ENCODE measurements at places on chromosomes 13 and 19.

DNA sequence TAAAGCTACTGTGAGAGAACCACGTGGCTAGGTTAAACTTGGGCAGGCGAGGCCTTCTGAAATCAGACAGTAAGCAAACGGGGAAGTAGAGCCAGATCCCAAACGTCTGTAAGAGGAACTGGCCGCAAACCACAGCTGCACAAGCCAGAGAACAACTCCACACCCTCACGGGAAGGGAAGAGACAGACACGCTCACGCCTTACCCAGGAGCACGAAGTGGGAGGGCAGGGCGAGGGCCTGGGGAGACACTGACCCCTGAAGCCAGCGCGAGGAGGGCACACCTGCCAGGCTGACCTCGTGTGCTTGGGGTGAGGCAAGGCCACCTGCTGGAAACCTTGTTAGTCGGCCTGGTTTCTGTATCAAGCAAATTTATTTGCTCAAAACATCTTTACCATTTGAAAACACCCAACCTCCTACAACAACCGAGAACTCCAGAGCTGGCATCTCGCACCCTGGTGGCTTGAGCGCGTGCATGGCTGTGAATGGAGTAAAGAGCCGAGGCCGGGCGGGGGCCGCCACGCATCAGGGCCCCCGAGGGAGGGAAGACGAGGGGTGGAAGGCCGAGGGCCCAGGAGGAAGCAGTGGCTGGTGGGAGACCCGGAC is 7.3 kb downstream of the POLR2E start:
- no peak for DNase-seq

DNA sequence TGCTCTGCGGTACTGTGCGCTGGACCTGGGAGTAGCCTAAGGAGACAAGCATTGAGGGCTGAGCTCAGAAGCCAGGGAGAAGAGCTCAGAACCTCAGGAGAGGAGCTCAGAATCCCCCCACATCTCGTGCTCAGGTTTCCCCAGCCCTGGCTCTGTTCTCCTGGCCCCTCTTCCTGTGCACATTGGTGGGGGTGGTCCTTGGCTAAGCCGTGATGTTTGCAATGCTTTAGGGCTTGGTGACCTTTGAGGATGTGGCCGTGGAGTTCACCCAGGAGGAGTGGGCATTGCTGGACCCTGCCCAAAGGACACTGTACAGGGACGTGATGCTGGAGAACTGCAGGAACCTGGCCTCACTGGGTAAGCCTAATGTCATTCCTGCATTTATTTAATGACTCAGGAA is 6.6 kb downstream of the ZNF557 start:
- no peak for DNase-seq

DNA sequence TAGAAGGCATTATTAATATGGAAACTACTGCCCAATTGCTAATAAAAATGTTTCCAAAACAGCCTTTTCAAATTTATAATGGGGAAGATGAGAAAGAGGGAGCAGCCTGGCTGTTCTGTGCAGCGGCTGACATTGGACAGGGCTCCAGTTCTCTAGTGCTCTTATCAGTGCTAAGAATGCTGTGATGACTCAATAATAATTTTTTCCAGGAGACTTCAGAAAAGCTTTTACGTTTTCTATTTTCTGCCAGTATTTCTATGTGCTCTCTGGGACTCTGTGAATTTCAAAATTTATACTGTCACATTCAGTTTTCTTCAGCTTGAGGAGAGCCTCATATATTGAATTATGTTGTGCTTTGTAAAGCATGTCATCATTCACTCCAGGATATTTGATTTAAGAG is 209.6 kb downstream of the VWA8 start:
- no peak for DNase-seq

GRCh38 chr19:16168465-16169081 is 4.8 kb downstream of the CIB3 start:
- DNase-seq = no peak

DNA sequence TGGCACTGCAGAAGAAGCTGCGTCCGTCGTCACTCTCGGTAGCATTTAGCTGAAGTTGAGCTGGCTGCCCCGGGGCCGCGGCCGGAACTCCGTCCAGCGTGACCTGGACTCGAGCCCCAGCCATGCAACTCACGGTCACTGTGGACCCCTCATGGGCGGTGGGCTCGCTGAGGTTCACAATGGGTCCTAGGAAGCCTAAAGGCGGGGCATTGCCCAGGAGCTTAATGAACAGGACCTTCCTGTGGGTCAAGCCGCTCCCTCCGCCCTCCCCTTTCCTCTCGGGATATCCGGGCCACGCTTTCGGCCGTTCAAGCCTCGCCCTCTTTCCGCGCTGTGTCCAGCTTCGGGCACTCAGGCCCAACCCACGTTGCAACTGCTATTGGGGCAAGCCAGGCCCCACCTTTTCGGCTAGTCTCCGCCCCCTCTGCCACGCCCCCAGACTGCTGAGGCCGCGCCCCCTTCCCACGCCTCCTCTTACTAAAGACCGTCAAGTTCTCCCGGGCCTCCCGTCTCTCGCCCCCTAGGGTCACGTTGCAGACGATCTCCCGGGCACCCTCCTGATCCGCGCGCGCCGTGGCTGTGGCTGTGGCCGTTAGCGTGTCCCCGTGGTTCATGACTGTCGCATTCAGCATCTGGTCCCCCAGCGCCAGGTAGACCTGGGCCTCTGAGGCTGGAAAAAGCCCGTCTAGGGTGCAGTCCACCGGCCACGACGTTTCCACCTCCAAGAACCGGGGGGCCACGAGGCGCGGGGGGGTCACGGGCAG is 1.4 kb upstream of the RAVER1 start:
- DNase-seq = no peak

GRCh38 chr19:52244021-52244420 is 25.4 kb upstream of the ZNF766 start:
- no peak for DNase-seq

DNA sequence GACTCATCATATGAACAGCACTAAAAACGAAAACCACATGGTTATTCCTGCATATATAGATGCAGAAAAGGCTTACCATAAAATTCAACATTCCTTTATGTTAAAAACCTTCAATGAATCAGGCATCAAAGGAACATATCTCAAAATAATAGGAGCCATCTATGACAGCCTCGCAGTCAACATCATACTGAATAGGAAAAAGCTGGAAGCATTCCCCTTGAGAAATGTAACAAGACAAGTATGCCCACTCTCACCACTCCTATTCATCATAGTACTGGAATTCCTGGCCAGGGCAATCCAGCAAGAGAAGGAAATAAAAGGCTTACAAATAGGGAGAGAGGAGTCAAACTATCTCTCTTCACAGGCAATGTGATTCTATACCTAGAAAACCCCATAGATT is 179.6 kb upstream of the HTR2A start:
- no peak for DNase-seq

DNA sequence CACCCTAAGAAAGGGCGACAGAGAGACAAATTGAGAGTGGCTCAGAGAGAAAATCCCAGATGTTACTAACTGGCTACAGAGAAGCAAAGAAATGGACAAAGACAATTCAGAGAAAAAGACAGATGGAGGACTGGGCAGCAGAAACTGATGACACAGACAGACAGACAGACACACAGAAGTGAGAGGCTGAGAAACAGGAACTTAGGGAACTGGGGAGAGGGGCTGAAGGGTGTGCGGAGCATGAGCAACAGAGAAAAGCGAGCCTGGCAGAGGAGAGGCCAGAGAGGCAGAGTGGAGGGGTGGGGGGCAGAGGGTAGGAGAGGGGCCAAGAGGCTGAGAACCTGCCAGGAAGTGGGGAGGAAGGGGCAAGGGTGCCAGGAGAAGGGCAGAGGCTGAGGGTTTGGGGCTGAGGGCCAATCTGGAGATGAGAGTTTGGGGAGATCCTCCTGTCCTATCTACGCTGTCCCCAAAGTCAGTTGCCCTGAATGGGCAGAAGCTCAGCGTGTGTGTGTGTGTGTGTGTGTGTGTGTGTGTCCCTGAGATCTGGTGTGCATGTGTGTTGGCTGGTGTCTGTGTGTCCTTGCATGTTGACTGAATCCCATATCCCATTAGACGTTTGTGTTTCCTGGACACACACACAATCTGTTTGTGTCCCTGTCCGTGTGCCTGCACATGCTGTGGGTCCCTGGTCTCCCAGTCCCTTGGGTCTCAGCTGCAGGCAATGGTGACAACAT is 5.6 kb upstream of the ERFL start:
- no peak for DNase-seq

DNA sequence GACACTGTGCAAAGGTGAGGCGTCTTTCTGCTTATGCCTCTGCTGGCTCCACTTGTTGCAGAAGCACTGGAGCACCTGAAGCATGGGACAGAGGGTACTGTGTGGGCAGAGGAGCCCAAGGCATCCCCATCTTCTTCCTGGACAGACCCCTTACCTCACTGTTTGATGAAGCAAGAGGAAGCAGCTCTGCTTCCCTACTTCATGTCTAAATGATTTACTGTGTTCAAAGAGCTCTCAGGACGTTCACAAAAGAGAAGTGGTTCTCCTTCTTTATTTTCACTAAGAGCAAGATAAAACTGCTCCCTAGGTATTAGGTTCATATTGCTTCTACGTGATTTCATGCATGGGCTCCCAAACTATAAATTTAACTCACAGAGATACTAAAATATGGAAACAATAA is 1635.4 kb upstream of the SLC10A2 start:
- no peak for DNase-seq

- no peak for DNase-seq
These were observed 5.6 kb downstream of the ARGLU1 start for GRCh38 chr13:106562301-106562700.

- DNase-seq = no peak
These were observed 36.9 kb upstream of the STARD13 start for GRCh38 chr13:33322543-33322809.

- no peak for DNase-seq
These were observed 49.5 kb downstream of the RAP2A start for GRCh38 chr13:97483465-97483864.

GRCh38 chr13:111384441-111385182 is 64.2 kb downstream of the TEX29 start:
- no peak for DNase-seq

GRCh38 chr13:97979051-97979450 is 25.6 kb downstream of the IPO5 start:
- no peak for DNase-seq

GRCh38 chr13:33441015-33441414 is 155.5 kb upstream of the STARD13 start:
- no peak for DNase-seq

DNA sequence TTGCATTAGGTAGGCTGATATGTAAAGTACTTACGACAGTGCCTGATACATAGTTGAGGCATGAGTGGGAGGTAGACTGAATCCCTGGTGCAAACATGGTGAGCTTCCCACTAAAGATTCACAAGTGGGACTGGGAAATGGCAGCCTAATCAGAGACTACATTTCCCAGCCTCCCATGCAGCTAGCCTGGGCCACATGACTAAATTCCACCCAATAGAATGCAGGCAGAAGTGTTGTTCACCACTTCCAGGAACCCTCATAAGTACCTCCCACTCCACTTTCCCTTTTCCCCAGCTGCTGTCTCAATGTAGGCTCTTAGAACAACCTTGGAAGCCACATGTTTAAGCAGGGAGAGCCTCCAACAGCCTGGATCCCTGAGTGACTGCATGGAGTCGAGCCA is 104.9 kb downstream of the CACNA1A start:
- no peak for DNase-seq

DNA sequence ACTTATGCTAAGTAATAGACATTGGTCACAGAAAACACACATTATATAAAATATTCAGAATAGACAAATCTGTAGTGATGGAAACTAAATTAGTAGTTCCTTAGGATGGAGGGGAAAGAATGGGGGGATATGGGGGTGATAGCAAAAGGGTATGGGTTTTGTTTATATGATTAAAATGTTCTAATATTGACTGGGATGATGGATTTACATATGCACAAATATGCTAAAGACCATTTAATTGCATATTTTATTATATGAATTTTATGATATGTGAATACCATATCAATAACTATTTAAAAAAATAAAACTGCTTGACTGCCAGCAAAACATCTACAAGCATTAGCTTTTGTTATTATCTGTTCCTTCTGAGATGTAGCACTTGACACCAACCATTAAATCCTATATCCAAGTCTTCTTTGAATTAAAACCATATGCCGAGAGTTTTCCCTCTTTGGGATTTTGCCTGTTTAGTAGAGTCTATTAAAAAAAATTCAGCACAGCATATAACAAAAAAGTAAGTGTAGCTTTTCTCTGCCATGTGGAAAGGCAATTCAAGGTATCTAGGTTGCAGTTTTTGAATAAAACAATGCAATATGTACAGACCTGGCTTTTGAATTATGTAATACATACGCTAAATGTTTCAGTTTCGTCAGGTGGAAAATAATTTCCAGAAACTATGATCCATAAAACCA is 2584.1 kb upstream of the PCDH20 start:
- DNase-seq = no peak

DNA sequence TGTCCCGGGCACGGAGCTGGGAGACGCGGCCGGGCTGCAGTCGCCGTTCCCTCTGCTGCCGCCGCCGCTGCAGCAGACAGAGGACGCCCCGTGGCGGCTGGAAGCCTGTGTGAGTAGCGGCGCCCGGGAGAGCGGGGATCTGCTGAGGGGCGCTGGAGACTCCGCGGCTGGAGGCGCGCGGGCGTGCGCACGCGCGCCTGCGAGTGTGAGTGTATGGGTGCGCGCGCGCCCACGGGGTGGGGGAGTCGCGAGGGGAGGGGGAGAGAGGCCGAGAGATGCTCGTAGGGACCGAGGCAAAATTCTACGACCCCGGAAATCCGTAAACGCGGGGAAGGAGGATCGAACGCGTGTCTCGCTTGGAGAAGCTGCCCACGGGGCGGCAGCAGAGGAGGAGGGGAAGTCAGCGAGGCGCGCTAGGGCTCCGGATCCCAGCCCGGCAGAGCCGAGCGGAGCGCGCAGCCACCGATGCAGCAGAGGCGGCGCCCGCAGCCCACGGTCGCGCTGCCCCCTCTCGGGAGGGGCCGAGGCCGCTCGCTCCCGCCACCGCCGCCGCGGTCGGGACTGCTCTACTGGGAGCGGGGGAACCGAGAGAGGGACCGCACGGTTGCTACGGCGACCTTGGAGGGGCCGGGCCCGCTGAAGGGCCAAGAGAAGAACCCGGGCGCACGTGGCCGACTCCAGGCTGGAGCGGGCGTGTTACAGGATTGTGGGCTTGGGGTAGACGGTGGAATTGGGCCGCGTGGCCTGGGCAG is at the start of gene ENOX1:
Gene ENOX1, minus strand, starts transcription at position 207 of the 752 bp plus-strand sequence.
- peak; percentile 53 for DNase-seq

GRCh38 chr19:35408284-35409171 is 37.7 kb downstream of the GPR42 start:
- DNase-seq = no peak

DNA sequence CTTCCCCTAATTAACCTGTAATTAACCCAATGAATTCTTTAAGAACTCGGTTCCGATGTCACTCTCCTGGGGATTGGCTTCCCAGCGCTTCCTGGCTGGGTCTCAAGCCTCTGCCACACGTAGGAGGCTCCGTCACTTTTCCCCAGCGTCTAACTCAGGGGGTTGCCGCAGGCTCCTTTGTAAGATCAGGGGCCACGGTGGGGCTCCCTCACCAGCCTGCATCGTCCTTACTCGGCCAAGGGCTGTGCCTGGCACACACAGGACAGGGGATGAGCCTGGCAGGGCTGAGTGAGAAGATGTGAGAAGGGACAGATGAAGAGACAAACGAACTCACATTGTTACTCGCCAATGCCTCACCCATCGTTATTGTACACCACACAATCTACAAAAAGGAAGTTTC is 20.9 kb upstream of the ATP11A start:
- no peak for DNase-seq

Measured in GM12891 (cell line).